ENCODE measurements at places on chromosomes 1 and 21.

DNA sequence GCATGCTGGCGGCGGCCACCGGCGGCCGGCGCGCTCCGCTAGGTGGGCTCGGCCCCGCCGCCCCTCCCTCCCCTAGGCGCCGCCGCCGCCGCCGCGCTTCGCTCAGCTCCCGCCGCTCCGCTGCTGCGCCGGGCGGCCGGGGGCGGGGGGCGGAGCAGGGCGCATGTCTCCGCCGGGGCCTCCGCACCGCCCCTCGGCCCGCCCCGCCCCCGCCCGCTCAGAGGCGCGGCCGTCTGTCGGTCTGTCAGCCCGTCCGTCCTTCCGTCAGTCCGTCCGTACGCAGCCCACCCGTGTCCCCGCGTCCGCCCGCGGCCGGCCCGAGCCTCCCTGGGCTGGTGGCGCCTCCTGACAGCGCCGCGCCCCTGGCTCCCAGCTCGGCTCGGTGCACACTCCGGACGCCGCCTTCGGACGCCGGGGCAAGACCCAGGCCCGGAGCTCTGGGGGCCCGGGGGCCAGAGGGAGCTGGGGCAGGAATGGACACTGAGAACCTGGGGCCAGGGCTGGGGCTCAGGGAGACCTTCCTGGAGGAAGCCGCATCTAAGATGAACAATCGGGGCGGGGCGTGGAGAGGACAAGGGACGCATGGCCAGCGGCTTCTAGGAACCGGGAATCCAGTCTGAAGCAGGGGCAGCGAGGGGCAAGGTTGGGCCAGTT is at the start of gene GPR153:
GPR153 (minus strand) TSS at position 138 of the 654 bp plus-strand sequence. CDS start 6,193 bp downstream, outside the sequence.
- peak; percentile 10 for DNase-seq

- DNase-seq, result no peak
Observed at GRCh38 chr21:42777064-42777756, 102.1 kb downstream of the WDR4 start.

DNA sequence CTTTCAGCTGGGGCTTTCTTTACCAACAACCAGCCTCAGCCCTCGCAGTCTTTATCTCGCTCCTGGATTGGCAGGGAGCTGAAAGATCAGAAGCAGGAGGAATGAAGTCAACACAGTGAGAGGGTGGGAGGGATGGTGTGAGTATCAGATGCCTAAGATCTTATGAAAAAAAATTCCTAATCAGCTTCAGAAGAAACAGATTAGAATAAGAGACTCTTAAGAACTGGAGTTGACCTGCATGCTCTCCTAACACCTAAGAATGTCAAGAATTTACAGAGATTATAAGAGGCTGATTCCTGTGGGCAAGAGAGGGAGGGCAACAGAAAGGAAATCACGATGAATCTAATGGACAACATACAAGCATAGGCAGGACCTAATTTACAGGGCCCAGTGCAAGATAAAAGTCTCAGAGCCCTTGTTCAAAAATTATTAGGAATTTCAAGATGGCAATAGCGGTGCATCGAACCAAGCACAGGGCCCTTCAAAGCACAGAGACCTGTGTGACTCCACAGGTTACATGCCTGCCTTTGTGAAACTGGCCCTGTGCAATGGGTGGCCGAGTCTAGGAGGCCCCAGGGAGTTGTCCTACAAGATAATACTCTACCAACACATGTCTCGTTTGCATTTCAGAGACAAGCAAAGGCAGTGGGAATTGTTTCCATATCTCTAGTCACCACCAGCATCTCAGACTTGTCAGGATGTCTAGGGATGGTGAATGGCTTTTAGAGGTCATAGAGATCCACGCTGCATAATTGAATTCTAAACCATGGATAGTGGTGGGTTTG is 65.3 kb upstream of the PPP2R5A start:
- DNase-seq, result no peak

GRCh38 chr1:40592107-40592803 is 60.8 kb downstream of the ZNF684 start:
- DNase-seq, result no peak

DNA sequence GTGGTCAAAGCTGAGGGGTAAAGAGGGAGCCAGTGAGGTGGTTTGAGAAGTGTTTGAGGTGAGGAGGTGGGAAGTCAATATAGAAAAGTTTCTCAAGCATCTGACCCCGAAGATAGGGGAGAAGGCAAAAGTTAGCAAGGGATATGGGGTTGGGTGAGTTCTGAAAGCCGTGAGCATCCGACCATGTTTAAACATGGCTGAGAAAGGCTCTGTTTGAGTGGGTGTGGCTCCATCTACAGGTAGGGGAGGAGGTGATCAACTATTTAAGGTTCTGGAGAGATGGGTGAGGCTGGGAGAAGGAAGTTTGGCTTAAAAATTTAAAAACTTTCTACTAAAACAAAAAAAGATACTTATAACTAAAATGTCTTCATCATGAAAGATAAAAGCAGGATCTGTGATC is 273.8 kb downstream of the KCNJ6 start:
- DNase-seq, result no peak

DNA sequence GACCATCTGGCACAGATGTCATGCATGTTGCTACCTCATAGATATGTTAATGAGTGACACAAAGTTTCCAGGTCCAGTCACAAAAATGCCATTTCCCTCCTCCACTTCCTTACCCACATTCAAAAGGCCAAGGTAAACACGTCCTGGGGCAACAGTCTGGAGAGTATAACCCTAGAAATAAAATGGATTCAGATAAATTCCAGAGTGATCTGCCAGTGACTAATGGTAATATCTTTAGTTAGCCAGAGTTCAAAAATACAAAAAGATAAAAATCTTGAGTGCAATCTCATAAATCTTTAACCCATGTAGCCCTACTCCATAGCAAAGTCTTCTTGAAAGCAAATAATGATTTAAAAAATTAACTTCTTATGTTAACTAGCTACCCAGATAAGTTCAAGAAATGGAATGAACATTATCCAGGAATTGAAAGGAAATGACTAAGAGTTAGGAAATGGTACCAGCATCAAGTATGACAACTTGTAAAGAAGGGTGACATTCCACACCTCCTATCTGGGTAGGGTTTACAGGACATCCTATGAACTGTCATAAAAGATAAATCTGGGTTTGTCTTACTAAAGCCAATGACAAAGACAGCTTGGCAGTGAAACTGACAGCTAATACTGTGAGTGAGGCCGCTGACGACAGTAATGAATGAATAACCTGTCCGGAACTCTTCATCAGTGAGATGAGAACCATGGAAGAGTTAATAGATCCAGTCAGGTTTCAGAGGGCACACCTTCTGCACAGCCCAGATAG is 18.1 kb downstream of the RGS2 start:
- DNase-seq, result no peak

GRCh38 chr1:98659879-98660278 is 1.6 kb upstream of the SNX7 start:
- DNase-seq, result no peak

GRCh38 chr1:167924102-167924501 is 10.2 kb upstream of the ADCY10 start:
- no peak for DNase-seq

DNA sequence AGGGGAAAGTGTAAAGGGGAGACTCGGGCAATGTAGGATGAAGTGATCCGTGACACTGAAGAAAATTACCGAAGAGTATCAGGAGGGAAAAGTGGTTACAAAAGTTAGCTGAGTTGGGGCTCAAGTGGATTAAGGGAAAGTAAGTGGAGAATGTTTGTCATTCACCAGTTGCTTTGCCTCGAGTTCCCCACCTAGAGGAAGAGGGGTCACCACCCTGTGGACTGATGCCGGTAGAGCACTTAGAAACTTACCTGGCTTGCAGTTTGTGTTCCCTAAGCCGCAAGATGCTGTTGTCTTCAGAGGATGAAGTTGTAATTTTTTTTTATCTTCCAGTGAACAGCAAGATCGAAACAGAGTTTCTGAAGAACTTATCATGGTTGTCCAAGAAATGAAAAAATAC is 1.0 kb downstream of the PER3 start:
- DNase-seq, result no peak

DNA sequence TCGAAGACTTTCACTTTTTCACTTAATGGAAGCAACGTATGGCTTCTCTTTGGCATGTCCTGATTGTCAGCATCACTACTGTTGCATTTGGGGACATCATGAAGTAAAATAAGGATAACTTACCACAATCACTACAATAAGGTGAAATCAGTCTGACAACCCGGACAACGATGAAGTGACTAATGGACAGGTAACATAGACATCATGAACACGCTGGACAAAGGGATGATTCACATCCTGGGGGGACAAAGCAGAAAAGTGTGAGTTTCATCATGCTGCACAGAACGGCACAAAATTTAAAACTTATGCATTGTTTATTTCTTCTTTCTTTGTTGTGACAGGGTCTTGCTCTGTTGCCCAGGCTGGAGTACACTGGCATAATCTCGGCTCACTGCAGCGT is 53.9 kb downstream of the FH start:
- no peak for DNase-seq

DNA sequence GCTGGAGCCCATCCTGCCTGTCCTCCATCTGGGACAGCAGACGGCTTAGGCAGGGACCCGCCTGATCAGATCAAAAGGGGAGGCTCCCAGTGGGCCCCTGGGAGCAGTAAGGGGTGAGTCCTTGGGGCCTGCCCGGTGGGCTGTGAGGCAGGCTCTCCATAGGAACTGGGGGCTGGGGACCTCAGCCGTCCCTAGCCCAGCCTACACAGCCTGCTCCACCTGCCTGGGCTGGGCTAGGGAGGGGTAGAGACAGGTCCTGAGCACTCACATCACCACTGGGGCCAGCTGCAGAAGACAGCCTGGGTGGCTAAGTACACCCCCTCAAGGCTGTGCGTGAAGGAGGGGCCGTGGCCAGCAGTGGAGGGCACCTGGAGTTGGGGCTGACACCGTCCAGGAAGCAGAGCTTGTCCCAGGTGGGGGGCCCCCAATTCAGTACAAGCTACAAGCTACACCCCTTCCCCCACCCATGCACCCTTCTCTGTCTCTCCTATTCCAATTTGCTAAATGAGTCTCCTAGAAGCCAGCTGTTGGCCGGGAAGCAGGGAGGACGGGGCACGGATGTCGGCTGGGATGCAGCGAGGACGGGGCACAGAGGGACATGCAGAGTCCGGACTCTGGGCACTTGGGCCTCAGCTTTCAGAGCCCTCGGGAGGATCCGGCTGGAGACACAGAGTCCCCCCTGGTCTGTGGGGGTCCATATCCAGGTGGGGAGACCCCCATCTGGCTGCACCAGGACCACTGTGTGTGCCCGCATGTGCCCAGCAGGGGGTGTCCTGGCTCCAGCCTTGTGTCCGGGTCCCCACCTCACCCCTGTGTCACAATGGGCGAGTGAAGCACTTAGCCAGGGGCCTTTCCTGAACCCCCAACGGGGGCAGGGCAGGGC is 1.7 kb downstream of the ISG15 start:
- no peak for DNase-seq

DNA sequence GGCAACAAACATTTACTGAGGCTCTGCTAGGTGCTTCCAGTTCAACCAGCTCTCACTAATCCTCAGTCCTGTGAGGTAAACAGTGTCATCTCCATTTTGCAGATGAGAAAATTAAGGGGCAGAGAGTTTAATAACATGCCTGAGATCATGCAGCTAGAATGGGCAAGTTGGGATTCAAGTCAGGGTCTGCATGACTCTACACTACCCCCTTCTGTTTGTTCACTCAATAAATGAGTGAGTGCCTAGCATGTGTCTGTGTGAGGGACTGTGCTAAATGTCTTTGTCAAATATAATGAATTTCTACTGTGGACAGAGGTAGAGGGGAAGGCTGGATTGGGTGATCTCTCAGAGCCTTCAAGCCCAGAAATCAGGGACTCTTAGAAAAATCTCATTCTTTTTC is 4.5 kb downstream of the PEF1 start:
- no peak for DNase-seq

DNA sequence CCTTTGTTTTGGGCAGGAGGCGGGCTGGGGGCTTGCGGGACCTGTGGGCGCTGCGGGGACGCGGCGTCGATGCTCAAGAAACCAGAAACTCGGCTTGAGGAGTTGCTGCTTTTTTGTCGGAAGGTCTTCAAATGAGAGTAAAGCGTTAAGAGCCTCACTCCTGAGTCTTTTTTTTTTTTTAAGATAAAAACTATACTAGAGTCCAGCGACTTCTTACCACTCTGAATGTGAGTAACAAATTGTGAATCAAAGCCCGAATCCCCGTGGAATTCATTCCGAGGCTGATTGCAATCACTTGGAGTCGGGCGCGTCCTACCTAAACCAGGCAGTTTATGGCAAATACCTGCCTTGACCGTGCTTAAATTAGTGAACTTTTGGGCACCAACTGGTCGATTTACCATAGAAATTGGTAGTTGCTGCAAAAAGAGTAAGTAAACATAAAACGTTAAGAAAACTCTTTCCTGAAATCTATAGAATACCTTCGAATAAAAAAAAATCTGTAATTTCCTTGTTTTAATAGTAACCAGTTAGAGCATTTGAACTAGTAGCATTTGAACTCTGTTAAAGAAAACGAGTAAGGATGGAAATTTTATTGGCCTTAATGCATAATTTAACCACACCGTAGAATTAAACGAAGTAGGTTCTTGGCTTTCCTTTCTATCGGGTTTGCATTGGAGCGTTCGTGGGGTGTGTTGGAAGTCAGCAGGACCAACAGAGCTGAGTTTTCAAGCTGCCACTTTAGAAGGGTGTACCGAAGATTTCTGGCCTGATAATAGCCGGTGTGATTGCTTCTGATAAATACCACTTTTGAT is 769 bp downstream of the GPSM2 start:
- DNase-seq, result peak; percentile 3

DNA sequence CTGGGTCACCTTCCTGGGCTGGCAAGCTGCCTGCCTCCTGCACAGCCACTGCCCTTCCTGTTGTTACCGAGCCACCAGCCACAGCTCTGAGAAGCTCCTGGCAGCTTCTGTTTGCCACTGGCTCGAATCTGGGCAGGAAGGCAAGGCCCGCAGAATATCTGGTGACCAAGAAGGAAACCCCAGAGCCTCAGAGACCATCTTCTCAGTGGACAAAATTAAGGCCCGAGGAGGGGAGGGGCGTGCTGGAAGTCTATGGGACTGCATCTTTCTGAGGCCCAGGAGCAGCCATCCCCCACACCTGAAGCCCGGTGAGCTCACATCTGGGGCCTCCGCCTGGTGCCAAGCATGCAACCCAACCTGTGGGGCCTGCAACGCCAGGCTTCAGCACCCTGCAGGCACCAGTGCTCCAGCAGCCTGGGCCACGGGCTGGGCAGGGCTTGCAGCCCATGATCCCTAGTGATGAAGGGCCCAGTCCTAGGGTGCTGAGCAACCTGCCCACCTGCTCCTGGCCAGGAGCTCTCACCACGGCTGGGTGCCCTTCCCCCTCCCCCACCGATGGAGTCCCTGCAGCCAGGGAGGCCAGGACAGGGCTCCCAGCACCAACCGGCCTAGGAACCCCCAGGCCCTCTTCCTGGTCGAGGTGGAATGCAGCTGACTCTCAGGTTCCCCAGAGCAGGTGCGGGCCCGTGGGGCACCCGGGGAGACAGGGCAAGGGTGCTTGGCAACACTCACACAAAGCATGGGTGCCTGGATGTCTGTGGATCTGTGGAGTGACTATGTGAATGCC is 879 bp downstream of the CPTP start:
- peak; percentile 63 for DNase-seq

GRCh38 chr1:201261771-201262547 is 21.3 kb upstream of the PKP1 start:
- DNase-seq, result no peak

- DNase-seq, result no peak
Observed at GRCh38 chr1:6037338-6037762, 8.3 kb upstream of the KCNAB2 start.

- no peak for DNase-seq
Observed at GRCh38 chr1:42167611-42168390, 3.3 kb upstream of the GUCA2A start.

Measured in stimulated activated naive CD4-positive, alpha-beta T cell (primary cell).